ENCODE measurements at places on chromosomes 5 and 9. TPM values are rescaled to one million over a fixed set of nuclear protein-coding genes. Genes with fewer than 3 reads are reported as not detected.

The PCDHGA10 gene
- total RNA-seq = 4.6 TPM

The CDK5RAP2 gene
- 16.4 TPM for total RNA-seq

The ORM2 gene
- total RNA-seq = not detected

The SV2C gene
- not detected for total RNA-seq

The IDNK gene
- 7.8 TPM for total RNA-seq

The HAPLN1 gene
- not detected for total RNA-seq

The LMNB1 gene
- total RNA-seq = 71.8 TPM

The SPATA31A5 gene
- not detected for total RNA-seq

The TAF1L gene
- total RNA-seq = not detected

The DAB2IP gene
- total RNA-seq = 10.7 TPM

The BHMT2 gene
- total RNA-seq = 8.9 TPM

The PCDH12 gene
- 0.29 TPM for total RNA-seq

The NMUR2 gene
- total RNA-seq = not detected

The CCDC171 gene
- 2.1 TPM for total RNA-seq

The TBC1D9B gene
- total RNA-seq = 43.2 TPM

The INSL4 gene
- not detected for total RNA-seq

The PTGDS gene
- total RNA-seq = 16.1 TPM

The PKD2L2 gene
- total RNA-seq = not detected

The FOXD4L5 gene
- not detected for total RNA-seq

The PCA3 gene
- not detected for total RNA-seq

The CDH18 gene
- total RNA-seq = not detected

The PALM2AKAP2 gene
- total RNA-seq = 0.53 TPM

The FSTL4 gene
- not detected for total RNA-seq

The SPEF2 gene
- total RNA-seq = 6.4 TPM

The IARS1 gene
- 234 TPM for total RNA-seq

The CCDC192 gene
- total RNA-seq = not detected

The FGFR4 gene
- total RNA-seq = 0.29 TPM

The EMB gene
- not detected for total RNA-seq

The ASPN gene
- 2.1 TPM for total RNA-seq

The LHX3 gene
- total RNA-seq = not detected

The GGTA1 gene
- not detected for total RNA-seq

The SKP1 gene
- 240 TPM for total RNA-seq

The RNF130 gene
- total RNA-seq = 19.6 TPM

The FOXD4 gene
- not detected for total RNA-seq

The PCDHA7 gene
- not detected for total RNA-seq

The EPB41L4B gene
- total RNA-seq = 0.29 TPM

The MYMK gene
- not detected for total RNA-seq

The TMC1 gene
- total RNA-seq = not detected

The SMIM33 gene
- not detected for total RNA-seq

The SH3GLB2 gene
- 38.6 TPM for total RNA-seq

The CA9 gene
- 1.1 TPM for total RNA-seq

The ZNF879 gene
- total RNA-seq = 1.9 TPM

The PCDHB14 gene
- under 0.01 TPM for total RNA-seq

The ADAMTS2 gene
- total RNA-seq = 34.4 TPM

The CARD9 gene
- 6.7 TPM for total RNA-seq

The C7 gene
- total RNA-seq = 1.4 TPM

The DMRT2 gene
- not detected for total RNA-seq

The MAPK9 gene
- total RNA-seq = 16.1 TPM

The KIAA1958 gene
- total RNA-seq = 0.53 TPM

The AGXT2 gene
- total RNA-seq = not detected

The RORB gene
- 8.0 TPM for total RNA-seq

The PRDM9 gene
- total RNA-seq = not detected

The FBN2 gene
- 63.1 TPM for total RNA-seq

The SPINK6 gene
- total RNA-seq = 1.1 TPM

The GPR150 gene
- total RNA-seq = 0.18 TPM

The SPATA31D4 gene
- not detected for total RNA-seq

The ANKRD20A1 gene
- not detected for total RNA-seq
